ENCODE measurements at places on chromosomes 5 and 9.

- no peak for DNase-seq
These were observed 40.1 kb downstream of the DCAF10 start for GRCh38 chr9:37840560-37841194.

GRCh38 chr5:178516504-178517235 lies 73.5 kb downstream of the COL23A1 start:
- DNase-seq, result no peak

GRCh38 chr5:149391524-149391923 lies 12.4 kb upstream of the IL17B start:
- DNase-seq, result no peak

- no peak for DNase-seq
These were observed 31.5 kb downstream of the MACROH2A1 start for GRCh38 chr5:135367554-135367953.

DNA sequence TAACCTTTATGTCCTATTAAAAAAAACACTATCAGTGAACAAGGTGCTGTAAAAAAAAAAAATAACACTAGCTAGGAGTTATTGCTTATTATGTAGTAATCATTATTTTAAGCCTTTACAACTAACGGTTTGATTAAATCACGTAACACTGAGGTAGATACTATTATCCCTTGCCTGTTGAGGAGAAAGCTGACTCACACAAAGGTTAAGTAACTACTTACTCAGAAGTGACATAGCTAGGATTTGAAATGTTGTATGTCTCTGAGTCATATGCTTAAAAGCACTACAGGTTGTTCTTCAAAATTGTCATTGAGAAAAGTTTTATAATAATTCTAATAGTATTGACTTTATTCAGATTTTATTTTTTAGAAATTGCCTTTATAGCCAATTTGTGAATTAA lies 8.8 kb downstream of the TENT2 start:
- DNase-seq, result no peak

GRCh38 chr5:69230181-69230580 lies 4.5 kb upstream of the CDK7 start:
- no peak for DNase-seq

DNA sequence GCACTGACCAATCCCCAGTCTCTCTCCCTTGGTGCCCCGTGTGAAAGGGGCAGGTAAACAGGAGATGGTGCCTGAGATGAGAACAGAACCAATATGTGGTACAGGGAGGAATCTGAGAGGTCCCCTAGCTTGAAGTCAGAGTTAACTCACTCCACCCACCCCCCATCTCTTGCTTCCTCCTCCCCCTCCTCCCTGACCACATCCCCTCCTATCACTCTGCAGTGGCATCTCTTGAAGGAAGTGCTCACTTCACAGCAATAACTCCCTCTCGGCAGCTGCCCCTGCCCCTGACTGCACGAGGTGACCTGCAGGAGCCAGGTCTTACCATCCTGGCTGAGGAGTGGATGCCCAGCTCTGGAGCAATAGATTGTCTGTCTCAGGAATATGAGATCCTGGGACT lies 224.0 kb downstream of the GAS1 start:
- no peak for DNase-seq

DNA sequence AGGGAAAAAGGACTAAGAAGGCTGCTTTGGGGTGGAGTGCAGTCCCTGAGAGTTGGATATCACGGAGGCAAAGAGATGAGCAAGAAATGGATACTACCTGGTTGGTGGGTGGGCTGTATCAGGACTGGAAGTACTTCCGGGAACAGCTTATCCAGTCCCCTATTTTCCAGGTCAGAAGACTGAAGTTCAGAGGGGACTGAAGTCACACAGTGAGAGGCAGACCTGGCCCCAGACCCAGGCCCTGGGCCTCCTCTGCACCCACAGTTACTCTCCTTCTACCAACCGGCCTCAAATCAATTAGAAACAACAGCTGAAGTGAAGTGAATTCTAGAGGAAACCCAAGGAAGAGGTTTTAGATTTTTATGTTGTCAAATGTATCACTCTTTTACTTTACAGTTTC lies 93.6 kb upstream of the ALDH1B1 start:
- no peak for DNase-seq

DNA sequence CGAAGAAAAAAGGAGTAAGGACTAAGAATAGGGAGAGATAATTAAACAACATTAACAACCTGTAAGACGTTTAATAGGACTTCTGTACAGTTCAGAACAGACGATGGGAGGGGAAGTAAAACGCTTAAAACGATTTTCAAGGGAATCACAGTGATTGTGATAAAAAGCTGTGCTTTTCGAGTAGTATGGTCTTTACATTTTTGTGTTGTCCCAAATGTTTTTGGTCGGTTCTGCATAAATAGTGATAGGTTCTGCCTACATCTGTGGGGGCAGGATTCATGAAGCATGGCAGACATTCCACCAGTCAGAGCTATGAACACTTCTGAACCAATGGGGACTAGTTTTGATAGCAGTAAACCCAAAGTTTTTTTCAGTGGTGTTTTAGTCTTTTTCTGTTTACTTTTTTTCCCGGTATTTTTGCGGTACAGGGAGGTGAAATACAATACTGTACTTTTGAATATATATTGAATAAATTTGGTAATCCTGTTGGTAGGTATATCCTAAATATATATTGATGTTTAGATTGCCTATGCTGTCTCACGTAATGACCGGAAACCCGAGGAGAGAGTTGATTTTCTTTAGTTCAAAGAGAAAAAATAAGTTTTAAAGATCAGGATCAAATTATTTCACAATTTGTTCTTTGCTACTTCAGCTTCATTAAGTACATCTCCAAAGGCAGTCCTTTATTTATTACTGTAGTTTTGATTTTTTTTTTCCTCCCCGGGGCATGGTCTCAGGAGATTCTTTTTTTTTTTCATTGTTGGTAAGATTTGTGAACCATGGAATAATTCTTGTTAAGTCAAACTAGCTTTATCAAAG lies 1.3 kb downstream of the ERBIN start:
- DNase-seq, result peak; percentile 36

- DNase-seq, result no peak
These were observed 95.5 kb upstream of the PUM3 start for GRCh38 chr9:2939368-2939767.

- DNase-seq, result no peak
These were observed 227.8 kb downstream of the PAPPA start for GRCh38 chr9:116381350-116381749.

DNA sequence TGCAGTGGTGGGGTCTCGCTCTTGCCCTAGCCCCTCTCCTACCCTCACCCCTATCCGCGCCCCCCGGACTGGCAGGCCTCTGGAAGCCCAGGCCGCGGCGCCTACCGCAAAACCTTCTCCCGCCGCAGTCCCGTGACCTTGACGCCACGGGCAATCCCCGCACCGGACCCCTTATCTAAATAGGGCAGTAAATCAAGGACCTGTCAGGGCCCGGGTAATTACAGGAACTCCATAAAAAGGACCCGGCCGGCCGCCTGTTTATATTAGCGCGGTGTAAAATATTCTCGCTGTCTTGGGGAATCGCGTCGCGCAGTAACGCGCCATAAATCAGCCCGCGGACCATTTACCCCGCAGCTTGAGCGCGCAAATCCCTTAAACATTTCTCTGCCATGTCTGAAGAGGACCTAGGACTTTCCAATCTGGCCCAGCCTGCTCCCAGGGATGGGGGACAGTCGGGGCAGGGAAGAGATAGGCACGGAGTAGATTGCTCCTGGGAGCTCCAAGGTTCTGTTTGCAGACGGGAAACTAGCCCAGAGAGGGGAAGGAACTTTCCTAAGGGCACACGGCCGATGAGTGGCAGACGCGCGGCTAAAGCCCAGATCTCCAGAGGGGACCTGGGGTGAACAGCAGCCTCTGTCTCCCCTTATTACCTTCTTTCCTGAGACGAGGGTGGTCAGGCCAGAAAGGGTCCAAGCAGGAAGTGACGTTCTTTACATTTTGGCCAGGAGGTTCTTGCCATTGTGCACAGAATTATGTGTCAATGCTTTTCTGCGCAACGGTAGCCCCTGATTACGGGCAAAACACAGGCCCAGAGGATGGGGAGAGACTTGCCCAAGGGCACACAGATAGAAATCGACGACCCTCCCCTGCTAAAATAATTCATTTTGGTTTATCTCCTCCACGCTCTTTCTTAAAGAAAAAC lies 4.8 kb upstream of the HAND1 start:
- no peak for DNase-seq

- no peak for DNase-seq
These were observed 148.4 kb downstream of the NFIB start for GRCh38 chr9:14165376-14166035.

DNA sequence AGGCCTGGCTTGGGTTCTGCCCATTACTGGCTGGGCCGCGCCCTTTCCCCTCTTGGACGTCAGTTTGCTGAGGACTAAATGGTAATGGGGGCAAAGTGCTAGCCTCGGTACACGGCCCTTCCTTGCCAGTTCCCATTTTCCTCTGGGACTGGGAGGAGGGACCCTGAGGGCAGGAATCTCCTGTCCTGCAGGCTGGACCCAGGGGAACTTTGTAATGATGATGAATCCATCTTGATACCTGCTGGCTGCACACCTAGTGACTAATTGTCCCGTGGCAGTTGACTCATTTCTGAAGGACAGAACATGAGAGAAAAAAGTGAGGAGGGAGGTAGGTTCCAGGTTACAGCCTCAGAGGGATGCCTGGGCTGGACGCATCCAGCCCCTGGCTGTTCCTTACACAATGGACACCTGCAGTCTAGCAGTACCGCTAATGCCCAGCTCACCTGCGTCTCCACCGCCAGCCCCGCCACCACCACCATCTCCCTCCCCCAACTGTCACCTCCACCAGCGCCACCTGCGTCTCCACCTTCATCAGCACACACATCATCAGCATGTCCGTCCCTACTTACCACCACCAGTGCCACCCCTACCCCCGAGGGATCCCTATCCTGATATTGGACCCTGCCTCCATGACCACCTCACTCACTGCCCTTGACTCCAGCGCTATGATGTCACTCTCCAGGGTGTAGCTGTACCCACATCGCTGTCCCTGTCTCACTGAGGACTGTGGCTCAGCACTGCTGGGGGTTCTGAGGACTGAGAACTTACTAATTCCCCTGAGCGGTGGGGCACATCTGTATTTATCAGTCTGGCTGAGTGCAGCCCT lies 4.3 kb downstream of the CDHR2 start:
- no peak for DNase-seq

DNA sequence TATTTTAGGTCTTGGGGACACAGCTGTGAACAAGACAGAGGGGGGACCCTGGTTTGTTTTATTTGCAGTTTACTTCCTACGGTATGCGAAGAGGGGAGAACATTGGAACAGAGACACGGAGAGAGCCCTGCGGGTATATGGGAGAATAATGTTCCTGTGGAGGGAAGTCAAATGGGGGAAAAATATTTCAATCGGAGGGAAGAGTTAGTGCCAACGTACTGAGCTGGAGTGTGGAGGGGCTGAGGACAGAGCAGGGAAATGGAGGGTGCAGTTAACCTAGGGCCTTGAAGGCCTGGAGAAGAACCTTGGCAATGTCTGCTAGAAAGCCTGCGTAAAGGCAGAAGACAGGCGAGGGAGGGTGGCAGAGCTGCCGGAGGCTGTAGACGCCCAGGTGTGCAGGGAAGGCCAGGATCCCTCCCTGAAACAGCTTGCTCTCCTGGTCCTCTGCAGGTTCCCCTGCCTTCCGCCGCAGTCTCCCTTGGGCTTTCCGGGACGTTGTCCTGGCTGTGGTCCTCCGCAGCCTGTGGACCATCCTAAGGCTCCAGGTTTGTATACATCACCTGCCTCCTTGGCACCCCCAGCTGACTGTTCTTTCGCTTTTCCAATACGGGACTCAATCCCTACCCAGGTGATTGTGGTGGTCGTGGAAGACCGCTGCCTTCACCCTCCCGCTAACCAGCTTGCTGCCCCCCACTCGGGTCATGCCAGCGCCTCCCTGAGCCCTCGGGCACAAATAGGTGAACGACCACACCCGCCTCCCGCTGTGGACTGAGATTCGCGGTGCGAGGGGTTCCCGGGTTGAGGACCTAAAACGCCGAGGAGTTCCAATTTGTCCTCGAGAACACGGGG lies 1.9 kb upstream of the RACK1 start:
- no peak for DNase-seq

DNA sequence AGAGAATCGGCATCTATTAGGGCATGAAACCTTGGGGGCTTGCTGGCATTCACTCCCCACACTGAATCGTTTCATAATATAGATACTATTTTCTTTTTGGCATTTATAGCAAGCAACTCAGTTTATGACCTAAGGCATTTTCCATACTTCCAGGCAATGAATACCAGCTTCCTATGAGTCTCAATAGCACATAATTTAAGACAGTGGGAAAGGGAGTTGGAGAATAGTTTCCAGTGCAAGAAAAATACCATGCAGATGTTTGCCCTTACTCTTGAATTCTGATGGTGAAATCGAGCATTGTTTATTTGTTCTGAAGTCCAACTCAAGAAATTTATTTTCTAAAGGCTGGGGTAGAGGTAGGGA lies 175.8 kb upstream of the KLF9 start:
- DNase-seq, result no peak

GRCh38 chr9:108478431-108479332 lies 377.1 kb downstream of the ACTL7B start:
- no peak for DNase-seq

DNA sequence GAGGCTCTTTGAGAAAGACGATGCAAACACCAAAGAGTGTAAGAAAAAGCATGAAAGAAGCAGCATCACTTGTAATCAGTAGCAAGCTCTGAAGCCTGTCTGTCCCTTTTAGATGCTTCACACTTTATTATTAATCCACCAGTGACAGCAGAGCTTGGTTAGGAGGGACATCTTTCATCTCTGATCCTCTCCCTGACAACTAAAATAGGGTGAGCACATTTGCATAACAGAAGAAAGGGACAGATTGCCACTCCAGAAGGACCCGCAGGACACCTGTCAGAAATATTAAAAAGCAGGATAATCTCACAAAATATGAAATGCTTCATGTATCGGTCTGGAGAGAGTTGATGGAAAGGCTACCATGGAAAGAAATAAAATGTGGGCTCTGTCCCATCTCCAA lies 71.4 kb upstream of the MAP1B start:
- DNase-seq, result no peak

GRCh38 chr5:112491257-112491656 lies 72.2 kb upstream of the EPB41L4A start:
- DNase-seq, result peak; percentile 36

- peak; percentile 11 for DNase-seq
These were observed 2.5 kb upstream of the ZNF367 start for GRCh38 chr9:96420468-96421219.
